ENCODE measurements at places on chromosomes 5 and 9.

- DNase-seq: no peak
These were observed 45.4 kb downstream of the RAB14 start for GRCh38 chr9:121156263-121156731.

GRCh38 chr5:149674686-149675085, 55.4 kb upstream of the PPARGC1B start:
- DNase-seq: no peak

GRCh38 chr5:194102-194501, 2.8 kb downstream of the LRRC14B start:
- no peak for DNase-seq

DNA sequence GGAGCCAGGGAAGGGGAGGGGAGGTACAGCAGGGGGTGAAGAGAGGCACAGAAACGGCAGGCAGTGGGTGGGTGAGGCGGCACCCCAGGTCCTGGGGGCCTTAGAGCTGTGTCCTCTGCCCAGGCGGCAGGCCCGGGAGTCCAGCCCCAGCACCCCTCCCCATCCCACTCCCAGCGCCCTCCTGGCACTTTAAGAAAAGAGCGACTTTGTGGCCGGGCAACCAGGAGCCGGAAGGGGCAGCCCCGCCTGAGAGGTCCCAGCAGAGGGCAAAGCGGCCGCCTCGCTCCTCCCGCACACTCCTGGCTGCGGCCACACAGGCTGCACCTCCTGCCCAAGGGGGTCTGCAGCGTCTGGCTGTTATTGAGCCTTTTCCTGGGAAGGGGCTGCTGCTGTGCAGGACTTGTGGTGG, 42.6 kb downstream of the NACC2 start:
- DNase-seq: no peak

DNA sequence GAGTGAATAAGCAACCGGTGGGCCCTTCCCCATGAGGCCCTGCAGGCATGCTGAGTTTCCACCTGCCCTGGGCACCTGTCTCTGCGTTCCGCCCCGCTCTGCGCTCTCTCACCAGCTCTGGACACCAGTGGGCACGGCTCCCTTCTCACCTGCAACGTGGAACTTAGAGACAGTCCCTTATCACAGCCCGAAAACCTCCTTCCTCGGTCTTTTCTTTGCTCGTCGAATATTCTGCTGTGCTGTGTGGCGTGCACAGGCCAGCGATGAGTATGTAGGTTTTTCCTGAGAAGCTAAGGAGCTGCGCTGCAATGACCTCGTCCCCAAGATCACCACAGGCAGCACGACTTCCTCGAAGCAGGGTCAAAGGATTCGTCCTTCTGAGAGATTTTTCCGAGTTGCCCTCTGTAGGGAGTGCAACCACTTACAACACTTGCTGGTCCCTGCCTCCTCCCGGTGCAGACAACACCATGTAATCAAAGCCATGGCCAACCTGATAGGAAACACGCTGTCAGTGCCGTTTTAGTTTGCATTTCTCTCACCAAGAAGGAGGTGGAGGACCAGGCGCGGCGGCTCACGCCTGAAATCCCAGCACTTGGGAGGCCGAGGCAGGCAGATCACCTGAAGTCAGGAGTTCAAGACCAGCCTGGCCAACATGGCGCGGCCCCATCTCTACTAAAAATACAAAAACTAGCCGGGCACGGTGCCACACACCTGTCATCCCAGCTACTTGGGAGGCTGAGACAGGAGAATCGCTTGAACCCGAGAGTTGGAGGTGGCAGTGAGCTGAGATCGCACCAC, 27.2 kb upstream of the NOTCH1 start:
- no peak for DNase-seq

- DNase-seq: peak; percentile 31
These were observed 499.3 kb upstream of the ADAMTS16 start for GRCh38 chr5:4640795-4641194.

DNA sequence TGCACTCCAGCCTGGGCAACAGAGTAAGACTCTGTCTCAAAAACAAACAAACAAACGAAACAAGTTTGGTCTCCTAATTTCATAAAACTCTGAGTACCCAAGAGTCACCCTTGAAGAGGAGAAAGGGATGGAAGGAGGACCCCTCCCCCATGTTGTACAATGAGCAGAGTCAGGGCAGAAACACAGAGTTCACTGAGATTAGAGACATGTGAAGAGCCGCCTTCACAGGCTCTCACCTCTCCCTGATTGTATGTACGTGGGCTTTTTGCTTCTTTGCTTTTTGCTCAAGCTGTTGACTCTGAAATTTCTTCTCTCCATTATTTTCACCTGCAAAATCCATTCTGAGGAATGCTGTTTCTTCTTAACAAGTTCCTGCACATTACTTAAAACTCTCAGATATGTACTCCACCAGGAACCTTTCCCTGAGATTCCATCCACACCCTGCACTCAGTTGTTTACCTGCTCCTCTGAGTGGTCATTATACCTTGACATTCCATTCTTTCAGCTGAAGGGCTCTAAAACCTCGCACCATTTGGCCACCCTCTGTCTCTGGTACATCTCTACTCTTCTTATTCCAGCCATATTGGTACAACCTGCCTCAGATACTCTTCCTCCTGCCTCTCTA, 44.4 kb upstream of the ABCA1 start:
- DNase-seq: no peak

DNA sequence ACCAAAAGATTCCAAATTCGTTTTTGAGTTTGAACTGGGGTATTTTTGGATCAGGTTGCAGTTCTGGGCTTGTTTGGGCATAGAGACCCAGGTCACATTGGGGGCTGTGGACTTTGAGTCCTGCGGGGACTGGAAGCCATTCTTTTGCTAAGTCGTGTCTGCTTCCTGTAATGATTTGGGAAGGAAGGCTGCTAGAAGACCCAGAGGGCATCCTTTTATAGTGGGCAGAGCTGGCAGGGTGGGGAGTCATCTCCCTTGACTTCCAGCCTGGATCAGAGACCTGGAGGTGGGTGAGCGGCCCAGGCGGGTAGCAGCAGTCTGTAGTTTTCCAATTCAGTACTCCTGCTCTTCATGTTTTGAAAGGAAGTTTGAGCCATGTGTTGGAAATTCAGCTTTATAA, 11.3 kb downstream of the ZNF618 start:
- no peak for DNase-seq

GRCh38 chr9:555493-555892, 286.0 kb upstream of the DMRT1 start:
- no peak for DNase-seq

DNA sequence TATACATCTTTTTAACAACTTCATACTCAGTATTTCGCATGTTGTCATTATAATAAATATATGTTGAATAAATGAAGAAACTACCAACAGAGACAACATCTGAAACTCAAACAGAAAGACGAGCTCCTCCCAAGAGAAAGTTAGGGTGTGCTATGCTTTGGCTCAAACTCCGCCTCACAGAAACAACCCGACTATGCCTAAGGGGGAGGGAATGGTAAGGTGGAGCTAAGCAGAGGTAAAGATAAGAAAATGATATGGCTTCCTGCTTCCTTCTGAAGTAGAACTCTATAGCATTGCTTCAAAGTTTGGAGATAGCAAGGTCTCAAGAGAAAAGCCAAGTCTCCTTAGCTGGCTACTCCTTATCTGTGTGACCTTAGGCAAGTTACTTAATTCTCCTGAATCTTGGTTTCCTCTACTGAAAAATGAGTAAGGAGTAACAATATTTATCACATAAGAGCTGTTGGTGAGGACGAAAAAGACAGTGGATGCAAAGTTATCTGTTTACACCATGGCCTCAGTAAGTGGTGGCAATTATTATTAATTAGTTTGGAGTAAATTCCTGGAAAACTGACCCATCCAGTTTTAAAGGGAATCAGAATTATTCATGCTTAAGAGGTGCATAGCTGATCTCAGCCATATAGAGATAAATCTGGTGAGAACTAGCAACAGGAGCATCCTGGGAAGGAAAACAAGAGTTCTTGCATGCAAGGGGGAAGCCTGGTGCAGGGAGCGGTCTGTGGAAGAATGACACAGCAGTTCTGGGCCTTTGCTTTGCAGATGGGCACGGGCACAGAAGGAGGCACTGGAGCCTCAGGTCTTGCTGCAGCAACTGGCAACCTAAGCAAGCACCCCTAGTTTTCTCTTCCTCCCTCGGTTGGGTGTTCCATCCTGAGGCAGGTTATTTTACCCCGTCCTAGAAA, 73.3 kb downstream of the GLIS3 start:
- no peak for DNase-seq

- no peak for DNase-seq
These were observed 46.5 kb downstream of the SLC25A46 start for GRCh38 chr5:110785356-110785755.

DNA sequence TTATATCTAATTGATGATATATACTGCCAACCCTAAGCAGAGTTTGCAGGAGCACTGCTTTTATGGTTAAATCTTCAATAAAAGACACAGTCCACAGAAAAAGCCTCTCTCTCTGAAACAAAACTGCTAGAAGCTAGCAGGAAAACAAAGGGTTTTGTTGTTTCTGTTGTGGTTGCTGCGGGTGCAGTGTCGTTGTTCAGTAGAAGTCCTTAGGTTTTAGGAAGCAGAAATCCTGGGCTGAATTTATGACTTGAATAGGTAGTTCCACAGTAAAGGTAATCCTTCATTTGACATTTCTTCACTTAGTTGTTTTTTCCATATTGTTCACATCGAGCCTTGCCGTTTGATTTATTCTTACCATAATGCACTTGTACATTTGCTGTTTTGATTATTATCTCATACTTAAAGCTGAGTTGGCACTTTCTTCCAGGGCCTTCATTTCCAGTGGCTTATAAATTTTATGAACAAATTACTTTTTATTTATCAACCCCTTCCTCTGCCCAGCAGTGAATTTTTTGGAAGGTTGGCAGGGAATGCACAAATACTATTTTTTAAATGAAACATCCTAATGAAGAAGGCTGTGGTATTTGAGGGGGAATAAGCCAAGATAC, 209.6 kb upstream of the SLC30A5 start:
- DNase-seq: no peak

- DNase-seq: no peak
These were observed 31.3 kb downstream of the SPRY4 start for GRCh38 chr5:142293486-142293885.

- DNase-seq: no peak
These were observed 114.7 kb upstream of the RIOK2 start for GRCh38 chr5:97297704-97298091.

DNA sequence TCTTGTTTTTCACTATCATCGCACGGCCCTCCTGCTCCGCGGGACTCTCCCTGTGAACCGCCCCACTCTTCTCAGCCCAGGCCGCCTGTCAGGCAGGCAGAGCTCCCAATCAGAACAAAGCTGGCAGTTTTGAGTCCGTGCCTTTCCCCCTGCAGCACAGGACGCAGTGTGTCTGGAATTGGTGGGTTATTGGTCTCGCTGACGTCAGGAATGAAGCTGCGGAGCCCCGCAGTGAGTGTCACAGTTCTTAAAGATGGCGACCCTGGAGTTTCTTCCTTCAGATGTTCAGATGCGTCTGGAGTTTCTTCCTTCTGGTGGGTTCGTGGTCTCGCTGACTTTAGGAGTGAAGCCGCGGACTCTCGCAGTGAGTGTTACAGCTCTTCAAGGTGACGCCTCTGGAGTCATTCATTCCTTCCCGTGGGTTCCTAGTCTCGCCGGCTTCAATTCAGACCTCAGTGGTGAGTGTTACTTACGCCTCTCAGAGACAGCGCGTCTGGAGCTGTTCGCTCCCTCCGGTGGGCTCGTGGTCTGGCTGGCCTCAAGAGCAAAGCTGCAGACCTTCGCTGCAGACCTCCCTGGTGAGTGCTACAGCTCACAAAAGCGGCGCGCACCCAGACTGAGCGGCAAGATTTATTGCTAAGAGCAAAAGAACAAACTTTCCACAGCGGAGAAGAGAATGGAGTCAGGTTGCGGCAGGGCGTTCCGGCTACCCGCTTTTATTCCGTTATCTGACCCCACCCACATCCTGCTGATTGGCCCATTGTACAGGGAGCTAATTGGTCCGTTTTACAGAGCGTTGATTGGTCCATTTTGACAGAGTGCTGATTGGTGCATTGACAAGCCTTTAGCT, 7.4 kb downstream of the ZDHHC11B start:
- no peak for DNase-seq

DNA sequence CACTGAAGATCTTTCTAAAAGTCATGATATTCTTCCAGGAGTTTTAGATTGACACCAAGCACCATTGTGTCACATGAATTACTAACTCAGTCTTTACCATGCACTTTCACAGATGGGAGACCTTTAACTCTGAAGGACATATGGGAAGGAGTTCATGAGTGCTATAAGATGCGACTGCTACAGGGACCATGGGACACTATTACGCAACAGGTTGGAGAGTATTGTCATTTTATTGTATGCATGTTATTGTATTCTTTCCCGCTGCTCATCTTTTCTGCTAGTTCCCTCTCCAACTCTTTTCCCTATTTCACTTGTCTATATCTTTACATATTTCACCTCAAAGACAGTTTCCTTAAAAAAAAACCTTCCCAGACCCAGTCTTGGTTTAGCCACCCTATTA, 99.8 kb downstream of the RPS23 start:
- DNase-seq: no peak

DNA sequence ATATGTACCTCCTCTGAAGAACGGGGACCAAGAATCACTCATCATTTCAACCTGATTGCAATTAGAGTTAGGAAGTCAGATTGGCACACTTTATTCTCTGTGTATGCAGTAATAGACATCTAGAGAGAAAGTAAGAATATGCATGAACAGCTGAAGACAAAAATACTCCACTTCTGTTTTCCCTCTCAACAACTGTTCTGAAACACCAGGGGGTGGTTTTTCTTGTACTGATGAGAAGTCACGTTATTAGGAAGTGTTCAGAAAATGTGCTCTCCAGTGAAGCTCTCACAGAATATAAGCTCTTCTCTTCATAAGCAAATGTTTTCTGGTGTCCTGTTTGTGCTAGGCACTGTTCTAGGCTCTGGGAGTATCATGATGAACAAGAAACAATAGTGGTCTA, 531.7 kb upstream of the C9orf72 start:
- DNase-seq: no peak

- no peak for DNase-seq
These were observed 161.0 kb downstream of the PAM start for GRCh38 chr5:102916109-102916508.

DNA sequence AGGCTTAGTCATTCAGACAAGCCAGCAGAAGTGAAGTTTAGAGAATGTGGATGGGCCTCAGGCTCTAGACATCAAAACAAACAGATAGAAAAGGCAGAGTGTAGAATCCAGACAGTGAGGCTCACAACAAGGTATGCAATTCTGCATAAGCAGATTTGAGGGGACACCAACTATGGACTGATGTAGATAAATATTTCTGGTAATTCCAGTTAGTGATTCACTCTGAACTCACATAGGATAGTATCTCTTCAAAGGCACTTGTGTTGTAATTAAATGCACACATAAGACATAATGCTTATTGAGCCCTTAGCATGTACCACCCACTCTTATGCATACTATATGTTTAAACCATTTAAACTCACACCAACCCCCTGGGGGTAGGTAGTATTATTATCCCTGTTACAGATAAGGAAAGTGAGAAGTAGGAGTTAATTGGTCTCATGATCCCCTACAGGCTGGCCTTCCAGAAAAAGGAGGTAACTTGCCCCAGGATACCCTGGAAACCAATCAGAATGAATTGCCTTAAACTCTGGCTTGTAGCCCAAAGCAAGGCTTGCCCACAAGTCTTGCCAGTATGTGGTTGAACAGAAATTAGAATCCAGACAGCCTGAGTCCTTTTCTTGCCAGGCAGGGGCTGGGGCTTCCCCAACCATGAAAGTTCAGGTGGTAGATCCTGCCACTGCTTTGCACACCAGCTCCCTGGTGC, 39.5 kb upstream of the HSPB3 start:
- no peak for DNase-seq

Data from NCI-H524 treated with DMSO at 0.1 percent for 48 hours (cell line).